ENCODE measurements at places on chromosomes 11 and 22.

DNA sequence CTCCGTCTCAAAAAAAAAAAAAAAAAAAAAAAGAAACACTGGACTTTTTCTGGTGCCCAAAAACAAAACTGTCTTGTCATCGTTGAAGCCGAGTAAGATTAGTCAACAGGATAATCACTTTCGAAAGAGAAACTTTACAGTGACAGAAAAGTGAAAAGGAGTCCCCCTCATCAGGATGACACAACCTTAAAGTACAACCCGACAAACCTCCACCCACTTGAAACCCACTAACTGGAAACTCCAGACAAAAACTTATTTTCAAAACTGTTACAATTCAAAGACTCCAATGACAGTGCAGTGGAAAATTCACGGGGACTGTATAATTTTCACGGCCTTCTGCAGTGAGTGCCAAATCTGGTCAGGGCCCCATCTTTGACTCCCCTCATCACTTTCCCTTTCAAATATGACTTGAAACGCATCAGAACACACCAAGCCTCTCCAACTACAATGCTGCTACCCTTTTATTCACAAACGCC lies 1.3 kb downstream of the DENND5A start:
- DNase-seq = no peak

DNA sequence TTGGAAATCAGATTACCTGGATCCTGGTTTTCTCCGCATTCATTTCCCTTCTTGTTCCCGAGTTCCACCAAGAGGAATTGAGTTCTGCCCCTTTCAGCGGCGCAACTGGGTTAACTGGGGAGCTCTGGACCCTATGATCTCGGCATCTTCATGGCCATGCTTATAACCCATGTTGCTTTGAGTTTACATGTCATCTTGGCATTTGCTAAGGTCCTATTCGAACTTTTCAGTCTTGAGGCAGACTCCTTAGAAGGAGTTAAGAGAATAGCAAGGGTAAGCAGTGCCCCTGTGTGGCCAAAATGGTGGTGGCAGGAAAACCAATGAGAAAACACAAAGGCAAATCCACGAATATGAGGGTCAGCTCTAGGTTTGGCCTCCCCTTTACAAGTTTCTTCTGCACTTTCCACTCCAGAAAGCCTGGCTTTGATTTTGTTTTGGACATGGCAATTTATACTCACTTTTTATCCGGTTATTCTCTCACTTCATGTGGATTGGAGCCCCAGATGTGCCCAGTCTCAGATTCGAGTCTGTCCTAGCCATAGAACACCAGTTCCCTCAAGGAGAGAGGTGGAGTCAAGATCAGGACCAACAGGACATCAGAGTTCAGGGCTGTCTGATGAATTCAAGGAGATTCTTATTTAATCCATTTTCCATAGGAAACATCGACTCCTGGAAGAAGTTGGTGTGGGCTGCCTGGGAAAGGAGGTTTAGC lies 55.3 kb upstream of the FBXO3 start:
- no peak for DNase-seq

GRCh38 chr22:21837248-21837979 lies 30.0 kb downstream of the MAPK1 start:
- DNase-seq = no peak

GRCh38 chr11:74492084-74492483 lies 1.4 kb downstream of the LIPT2 start:
- no peak for DNase-seq

DNA sequence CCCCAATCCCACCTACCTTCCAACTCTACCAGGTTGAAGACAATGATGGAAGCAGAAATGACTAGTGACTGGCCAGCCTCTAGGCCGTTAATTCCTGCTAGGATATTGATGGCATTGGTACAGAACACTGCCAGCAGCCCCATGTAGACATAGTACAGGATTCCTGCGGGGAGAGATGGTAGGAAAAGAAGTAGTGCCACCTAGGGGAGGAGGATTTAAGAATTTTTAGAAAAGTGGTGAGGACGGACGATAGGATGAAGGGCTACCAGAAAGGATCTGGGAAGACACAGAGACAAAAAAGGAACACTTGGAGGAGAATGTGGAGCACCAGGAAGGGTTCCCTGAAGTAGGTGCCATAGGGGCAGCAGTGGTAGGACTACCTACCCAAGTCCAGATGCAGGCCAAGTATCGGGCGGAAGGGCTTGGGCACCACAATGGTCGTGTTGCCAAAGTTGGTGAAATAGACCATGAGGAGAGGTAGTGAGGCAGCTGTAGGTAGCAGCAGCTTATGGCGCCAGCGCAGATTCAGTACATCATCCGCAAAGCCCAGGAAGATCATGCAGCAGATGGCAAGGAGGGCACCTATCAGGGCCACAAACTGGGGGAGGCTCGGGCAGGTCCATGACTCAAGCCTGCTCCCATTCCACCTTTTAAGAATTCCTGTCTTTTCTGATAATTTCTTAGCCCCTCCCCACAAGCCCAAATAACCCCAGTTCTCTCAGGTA lies 1.2 kb downstream of the DPAGT1 start:
- no peak for DNase-seq

DNA sequence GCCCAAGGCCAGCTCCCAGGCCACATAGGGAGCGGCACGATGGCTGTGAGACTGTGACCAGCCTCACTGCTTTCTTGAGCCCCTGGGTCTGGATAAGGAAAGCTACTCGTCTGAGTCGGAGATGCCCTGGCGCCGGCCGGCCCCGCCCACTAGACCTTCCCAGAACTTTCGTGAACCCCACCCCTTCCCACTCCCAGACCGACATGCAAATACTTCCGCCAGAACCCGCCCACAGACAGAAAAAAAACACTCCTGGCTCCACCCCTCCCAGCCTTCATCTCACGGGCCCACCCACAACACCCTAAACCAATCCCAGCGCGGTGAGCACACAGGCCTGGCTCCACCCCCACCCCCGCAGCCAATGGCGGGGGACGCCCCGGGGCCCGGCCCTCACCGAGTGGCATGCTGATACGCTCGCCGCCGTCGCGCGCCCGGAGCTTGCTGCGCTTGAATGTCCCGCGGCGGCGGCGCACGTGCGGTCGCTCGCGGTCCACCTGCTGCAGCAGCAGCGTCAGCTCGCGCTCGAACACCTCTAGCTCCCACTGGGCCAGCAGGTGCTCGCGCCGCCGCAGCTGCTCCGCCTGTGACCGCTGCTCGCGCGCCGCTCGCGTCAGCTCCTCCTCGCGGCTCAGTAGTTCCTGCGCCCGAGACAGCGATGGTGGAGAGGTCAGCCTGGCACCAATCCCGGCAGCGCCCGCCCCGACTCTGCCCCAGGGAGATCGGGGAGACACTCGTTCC lies 7.0 kb downstream of the MAP3K11 start:
- peak; percentile 98 for DNase-seq

GRCh38 chr22:37985751-37986281 lies 1.5 kb upstream of the SOX10 start:
- no peak for DNase-seq

DNA sequence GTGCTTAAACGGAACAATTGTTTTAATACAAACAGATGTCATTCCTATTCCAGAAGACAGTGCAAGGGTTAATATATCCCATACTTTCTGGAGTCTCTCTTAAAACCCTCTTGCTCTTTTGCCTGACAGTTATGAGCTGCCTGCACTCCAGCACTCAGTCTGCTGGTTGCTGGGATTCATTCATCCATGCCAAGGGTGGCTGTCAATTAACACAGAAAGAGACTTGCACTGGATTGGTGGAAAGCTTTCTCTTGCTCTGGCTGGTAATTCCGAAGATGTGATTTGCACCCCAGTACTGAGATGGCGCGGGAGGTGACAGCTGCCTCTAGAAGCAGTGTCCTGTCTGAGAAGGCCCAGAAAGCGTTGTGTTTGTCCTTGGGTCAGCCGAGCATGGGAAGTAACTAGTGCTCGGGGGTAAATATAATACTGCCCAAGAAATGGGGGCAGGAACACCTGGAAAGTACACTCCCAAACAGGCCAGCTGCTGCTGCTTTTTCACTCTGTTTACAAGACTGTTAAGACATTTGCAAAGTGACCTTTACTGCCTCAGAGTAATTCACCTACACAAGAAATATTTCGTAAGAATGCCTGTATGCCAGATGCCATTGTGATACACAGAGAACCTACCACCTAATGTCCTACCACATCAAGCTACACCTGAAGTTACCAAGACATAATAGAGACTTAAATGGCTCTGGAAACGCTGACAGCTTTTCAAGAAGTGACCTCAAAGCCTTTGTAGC lies 20.5 kb downstream of the SCUBE2 start:
- no peak for DNase-seq

- no peak for DNase-seq
Observed at GRCh38 chr22:24389680-24390079, 37.7 kb upstream of the ADORA2A start.

DNA sequence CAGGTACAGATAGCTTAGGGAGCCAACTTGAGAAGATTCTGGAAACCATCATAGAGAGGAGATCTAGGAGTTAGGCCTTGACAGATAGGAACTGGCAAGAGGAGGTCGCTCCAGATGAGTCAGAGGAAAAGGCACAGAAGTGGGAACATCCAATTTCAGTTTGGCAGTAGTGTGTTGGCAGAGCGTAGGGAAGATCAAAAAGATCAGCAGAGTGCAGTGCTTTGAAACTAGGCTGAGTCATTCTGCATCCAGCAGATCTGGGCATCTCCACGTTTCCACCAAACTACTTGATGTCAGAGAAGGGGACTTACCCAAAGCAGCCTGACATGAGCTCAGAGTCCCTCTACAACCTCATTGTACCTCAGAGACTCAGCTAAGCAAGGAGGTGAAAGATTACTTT lies 58.5 kb downstream of the GAB4 start:
- DNase-seq = no peak

GRCh38 chr11:117096201-117096991 lies 1.8 kb downstream of the SIK3 start:
- DNase-seq = no peak

GRCh38 chr22:22879675-22880155 lies 7.9 kb upstream of the IGLL5 start:
- peak; percentile 32 for DNase-seq

DNA sequence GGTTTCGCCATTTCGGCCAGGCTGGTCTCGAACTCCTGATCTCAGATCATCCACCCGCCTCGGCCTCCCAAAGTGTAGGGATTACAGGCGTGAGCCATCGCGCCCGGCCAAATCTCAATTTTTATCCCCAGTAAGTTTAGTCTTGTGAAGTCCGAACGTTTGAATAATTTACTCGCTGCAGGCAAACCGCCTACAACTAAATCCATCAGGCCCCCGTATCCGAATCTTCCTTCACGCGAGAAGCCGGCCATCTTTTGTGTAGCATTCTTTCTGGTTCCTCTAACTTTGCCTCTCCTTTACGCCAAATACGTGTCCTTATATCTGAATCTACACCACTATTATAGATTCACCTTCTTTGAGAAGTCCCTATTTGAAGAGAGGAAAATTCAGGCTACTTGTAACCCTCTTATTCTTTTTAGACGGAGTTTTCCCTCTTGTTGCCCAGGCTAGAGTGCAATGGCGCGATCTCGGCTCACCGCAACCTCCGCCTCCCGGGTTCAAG lies 581 bp upstream of the EIF3L start:
- no peak for DNase-seq

GRCh38 chr11:2072551-2073261 lies 66.5 kb downstream of the IGF2 start:
- DNase-seq = peak; percentile 70

- no peak for DNase-seq
Observed at GRCh38 chr11:86160541-86161149, 83.9 kb upstream of the EED start.

DNA sequence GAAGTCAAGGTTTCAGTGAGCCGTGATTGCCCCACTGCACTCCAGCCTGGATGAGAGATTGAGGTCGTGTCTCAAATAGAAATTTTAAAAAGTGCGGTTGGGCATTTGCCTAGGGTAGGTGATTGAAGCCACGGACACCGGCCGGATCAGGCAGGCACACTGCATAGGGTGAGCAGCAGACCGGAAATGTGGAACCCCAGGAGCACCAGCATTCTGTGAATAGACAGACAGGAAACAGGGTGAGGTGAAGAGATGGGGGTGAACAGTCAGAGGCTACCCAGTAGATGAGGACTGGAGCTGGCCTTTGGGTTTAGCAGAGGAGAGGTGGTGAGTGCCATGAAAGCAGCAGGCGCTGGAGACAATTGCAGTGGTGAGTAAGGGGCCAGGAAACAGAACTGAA lies 43.5 kb downstream of the PPFIA1 start:
- no peak for DNase-seq

- no peak for DNase-seq
Observed at GRCh38 chr22:21020802-21021429, 6.0 kb downstream of the P2RX6 start.

DNA sequence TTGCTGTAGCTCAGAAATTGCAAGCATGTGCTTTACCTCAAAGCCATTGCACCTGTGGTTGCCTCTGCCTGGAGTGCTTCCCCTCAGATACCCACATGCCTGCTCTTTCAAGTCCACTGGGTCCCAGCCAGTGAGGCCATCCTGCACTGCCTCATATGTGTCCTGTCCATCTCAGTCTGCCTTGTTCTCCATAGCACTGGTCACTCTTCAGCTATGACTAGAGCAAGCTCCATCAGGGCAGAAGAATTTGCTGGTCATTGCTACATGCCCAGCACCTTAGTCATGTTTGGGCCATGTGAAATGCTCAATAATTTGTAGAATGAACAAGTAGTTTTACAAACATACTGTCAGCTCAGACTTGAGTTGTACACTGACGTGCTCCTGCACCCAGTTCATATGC lies 64.4 kb upstream of the HORMAD2 start:
- DNase-seq = no peak

DNA sequence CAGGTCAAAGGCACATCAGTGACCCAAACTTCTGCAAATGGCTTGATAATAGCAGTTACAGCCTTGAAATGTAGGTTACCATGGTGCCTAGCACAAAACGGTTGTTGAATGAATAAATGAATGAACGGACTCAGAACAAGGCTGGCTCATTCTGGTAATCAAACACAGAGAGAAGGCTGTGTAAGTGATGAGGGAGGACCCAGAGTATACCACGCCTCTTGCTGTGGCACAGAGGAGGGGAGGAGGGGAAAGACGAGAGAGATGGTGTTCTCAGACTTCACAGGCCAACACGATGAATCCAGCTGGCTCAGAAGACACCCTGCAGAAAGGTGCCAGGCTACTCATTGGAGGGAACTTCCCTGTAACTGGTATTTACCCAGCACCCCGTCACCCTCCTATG lies 38.3 kb downstream of the PC start:
- DNase-seq = no peak

DNA sequence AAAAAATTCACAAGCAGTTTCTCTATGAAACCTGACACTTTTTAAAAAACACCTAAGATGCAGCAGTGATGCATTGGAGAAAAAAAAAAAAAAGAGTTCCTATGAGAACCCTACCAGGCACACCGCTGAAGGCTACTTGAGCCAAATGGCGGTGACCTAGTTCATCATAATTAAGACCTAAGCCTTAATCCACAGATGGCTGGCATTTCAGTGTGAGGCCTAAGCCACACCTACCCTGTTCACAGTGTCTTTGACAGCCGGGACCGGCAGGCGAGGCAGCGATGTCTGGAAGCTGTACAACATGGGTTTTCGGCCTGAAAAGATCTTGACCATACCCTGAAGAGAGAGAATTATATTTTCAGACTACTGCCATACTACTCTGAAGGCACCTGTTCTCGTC lies 38.0 kb downstream of the CPT1A start:
- no peak for DNase-seq

GRCh38 chr11:27218421-27219038 lies 144.5 kb downstream of the CCDC34 start:
- DNase-seq = no peak

GRCh38 chr11:57100638-57101331 lies 81.0 kb upstream of the LRRC55 start:
- DNase-seq = no peak

GRCh38 chr11:78138694-78139421 lies 568 bp downstream of the ALG8 start:
- DNase-seq = no peak

GRCh38 chr11:17600316-17601255 lies 53.5 kb downstream of the OTOG start:
- no peak for DNase-seq

GRCh38 chr11:72080326-72081183 lies at the start of the genes LRRC51 and NUMA1:
LRRC51 (plus strand) TSS chr11:72080850; CDS start chr11:72089084, 8,234 bp downstream.
NUMA1 (minus strand) TSS chr11:72080542; CDS start chr11:72035943, 44,599 bp downstream.
- DNase-seq = peak; percentile 100

All from vagina (tissue), 2 donors.